ENCODE measurements at places on chromosomes 12 and 14. TPM values are rescaled to one million over a fixed set of nuclear protein-coding genes. Genes with fewer than 3 reads are reported as not detected.

DNA sequence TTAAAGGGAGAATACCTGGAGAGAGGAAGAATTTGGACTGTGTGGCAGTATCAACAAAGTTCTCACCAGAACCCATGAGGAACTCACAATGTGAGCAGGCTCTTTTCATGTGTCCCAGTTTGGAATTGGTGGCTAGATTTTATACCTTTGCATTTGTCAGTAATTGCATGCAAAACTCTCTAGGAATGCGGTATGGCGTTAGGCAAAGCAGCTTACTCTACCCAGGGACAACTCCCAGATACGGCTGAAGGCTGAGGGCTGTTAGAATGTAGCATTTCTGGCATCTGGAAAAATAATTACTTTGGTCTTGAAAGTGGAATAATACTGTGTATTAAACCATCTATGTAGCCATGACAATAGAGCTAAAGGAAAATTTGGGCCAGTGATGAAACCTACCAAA, 635.5 kb downstream of the SLC16A7 start:
- no peaks in the 10 kb centered on the region for H3K27me3 ChIP-seq
- no peaks in the 10 kb centered on the region for H3K4me1 ChIP-seq

- no peak overlapping the region for H3K4me3 ChIP-seq
- no peak overlapping the region for H3K27ac ChIP-seq
- DNase-seq, result no peak
- H3K27me3 ChIP-seq, result peaks cover 6% of the 10 kb centered on the region
Measured at GRCh38 chr12:56989861-56990610, 16.3 kb downstream of the ZBTB39 start.

- no peaks in the 10 kb centered on the region for H3K27me3 ChIP-seq
- no peak for DNase-seq
- peak overlapping the region; percentile 92 for H3K27ac ChIP-seq
- peaks cover 15% of the 10 kb centered on the region for H3K36me3 ChIP-seq
Measured at GRCh38 chr14:22598896-22599244, 770 bp downstream of the ABHD4 start.

- no peak for DNase-seq
- H3K4me3 ChIP-seq, result no peak overlapping the region
- H3K36me3 ChIP-seq, result peaks cover 8% of the 10 kb centered on the region
- peaks cover 5% of the 10 kb centered on the region for H3K4me1 ChIP-seq
- no peaks in the 10 kb centered on the region for H3K27me3 ChIP-seq
- H3K27ac ChIP-seq, result no peak overlapping the region
Measured at GRCh38 chr12:103241184-103241583, 254.6 kb downstream of the C12orf42 start.

DNA sequence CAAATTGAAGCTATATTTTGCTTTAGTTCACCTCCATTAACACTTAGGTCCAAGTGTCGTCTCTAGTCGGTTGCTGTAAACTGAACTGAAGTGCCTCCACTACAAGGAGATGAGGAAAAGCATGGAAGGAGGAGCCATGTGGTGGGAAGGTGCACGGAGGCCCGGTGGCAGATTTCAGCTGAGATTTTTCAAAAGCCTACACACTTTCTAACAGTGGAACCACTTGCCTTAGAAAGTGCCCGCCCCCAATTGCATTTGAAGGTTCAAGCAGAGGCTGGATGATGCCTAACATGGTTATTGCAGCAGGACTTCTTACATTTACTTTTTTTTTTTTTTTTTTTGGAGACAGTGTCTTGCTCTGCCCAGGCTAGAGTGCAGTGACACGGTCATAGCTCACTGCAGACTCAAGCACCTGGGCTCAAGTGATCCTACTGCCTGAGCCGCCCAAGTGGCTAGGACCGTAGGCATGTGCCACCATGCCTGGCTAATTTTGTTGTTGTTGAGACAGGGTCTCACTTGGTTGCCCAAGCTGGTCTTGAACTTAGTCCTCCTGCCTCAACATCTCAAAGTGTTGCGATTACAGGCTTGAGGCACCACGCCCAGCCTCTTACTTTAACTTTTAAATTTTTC, 27.6 kb downstream of the EML1 start:
- no peaks in the 10 kb centered on the region for H3K4me1 ChIP-seq
- H3K36me3 ChIP-seq, result no peaks in the 10 kb centered on the region
- DNase-seq, result no peak
- H3K27me3 ChIP-seq, result peaks cover 62% of the 10 kb centered on the region
- H3K27ac ChIP-seq, result no peak overlapping the region

KRT2 gene
- not detected for polyA plus RNA-seq

DNA sequence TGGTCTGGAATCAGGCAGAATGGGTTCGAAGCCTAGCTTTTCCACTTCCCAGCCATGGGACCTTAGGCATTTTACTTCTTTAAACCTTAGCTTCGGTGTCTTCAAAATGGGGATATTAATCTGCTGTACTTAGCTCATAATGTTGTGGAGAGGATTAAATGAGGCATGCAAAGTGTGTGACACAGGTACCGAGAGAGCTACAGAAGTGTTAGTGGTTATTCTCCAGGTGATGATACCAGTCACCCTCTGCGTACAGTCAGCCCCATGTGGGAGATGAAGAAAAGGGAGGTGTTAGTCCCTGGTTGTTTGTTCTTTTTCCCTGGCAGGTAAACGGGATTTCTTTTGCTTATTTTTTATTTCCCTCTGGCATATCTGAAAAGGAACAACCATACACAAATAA, 212.1 kb downstream of the PHLDA1 start:
- H3K27me3 ChIP-seq, result peaks cover 9% of the 10 kb centered on the region
- no peaks in the 10 kb centered on the region for H3K36me3 ChIP-seq
- H3K4me3 ChIP-seq, result no peak overlapping the region
- H3K4me1 ChIP-seq, result peaks cover 6% of the 10 kb centered on the region
- no peak overlapping the region for H3K27ac ChIP-seq
- no peak for DNase-seq

ATL1 gene
- 5.8 TPM for polyA plus RNA-seq

RDH5 gene
- 0.61 TPM for polyA plus RNA-seq

DNA sequence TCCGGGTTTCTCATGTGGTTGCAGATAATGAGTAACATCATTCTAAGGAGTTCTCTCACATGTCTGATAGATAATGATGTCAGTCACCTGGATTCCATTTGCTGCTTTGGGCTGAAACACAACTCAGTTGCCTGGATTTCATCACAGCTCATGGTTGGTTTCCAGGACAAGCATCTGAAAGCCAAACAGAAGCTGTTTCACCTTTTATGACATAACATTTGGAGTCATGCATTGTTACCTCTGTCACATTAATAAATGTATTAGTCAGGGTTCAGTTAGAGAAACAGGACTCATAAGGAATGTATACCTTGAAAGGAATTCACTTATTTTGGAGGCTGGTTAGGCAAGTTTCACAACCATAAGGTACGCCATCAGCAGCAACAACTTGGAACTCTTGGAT, 251.9 kb upstream of the ATXN7L3B start:
- H3K4me3 ChIP-seq, result no peak overlapping the region
- H3K27me3 ChIP-seq, result no peaks in the 10 kb centered on the region
- no peak for DNase-seq
- H3K36me3 ChIP-seq, result no peaks in the 10 kb centered on the region

DNA sequence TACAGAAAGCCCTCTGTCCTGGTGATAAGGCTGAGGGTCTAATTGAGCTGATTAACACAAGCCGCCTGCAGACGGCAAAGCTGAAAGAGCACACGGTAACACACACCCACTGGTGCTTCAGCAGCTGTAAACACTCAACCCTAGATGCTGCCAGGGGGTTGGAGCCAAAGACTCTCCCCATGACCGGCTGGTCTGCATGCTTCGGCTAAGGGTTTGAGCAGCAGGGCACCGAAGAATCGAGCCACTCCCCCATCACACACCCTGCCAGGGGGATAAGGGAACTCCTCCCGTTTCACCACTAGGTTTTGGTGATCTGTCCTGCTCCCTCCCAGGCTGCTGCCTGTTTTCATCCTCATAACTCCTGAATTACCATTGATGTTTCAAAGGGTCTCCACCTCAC, 141.0 kb upstream of the OVCH1 start:
- DNase-seq, result no peak
- no peak overlapping the region for H3K27ac ChIP-seq
- no peaks in the 10 kb centered on the region for H3K27me3 ChIP-seq
- H3K36me3 ChIP-seq, result no peaks in the 10 kb centered on the region
- no peaks in the 10 kb centered on the region for H3K4me1 ChIP-seq

DNA sequence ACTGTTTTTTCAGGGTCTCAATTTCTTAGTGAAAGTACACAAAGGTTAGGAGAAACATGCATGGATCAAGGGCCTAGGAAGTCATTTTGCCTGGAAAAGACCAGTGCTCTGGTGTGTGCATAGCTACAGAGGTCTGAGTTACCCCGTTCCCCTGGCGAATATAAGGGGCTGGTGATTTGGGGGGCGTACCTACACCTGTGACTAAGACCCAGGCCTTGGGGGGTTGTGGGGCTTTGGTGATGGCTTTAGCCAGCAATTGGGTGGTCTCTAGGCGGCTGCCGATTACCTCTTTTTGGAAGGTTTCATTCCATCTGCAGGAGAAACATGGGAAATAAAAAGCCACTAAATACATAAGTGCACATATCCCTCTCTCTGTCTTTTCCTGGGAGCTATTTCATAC, 1.1 kb downstream of the SDR39U1 start:
- H3K4me3 ChIP-seq, result peak overlapping the region; percentile 96
- no peak for DNase-seq
- H3K4me1 ChIP-seq, result peaks cover 44% of the 10 kb centered on the region
- peaks cover 3% of the 10 kb centered on the region for H3K27me3 ChIP-seq
- H3K36me3 ChIP-seq, result peaks cover 4% of the 10 kb centered on the region
- H3K27ac ChIP-seq, result peak overlapping the region; percentile 97

GRCh38 chr14:70601162-70601561, 707 bp upstream of the MED6 start:
- H3K27me3 ChIP-seq, result no peaks in the 10 kb centered on the region
- peak overlapping the region; percentile 60 for H3K27ac ChIP-seq
- no peaks in the 10 kb centered on the region for H3K36me3 ChIP-seq
- H3K4me1 ChIP-seq, result peaks cover 42% of the 10 kb centered on the region
- H3K4me3 ChIP-seq, result peak overlapping the region; percentile 93

- no peak overlapping the region for H3K27ac ChIP-seq
- H3K36me3 ChIP-seq, result no peaks in the 10 kb centered on the region
- no peaks in the 10 kb centered on the region for H3K27me3 ChIP-seq
- H3K4me1 ChIP-seq, result no peaks in the 10 kb centered on the region
Measured at GRCh38 chr14:101228949-101229541, 325.5 kb upstream of the RTL1 start.

AQP5 gene
- polyA plus RNA-seq, result not detected

DNA sequence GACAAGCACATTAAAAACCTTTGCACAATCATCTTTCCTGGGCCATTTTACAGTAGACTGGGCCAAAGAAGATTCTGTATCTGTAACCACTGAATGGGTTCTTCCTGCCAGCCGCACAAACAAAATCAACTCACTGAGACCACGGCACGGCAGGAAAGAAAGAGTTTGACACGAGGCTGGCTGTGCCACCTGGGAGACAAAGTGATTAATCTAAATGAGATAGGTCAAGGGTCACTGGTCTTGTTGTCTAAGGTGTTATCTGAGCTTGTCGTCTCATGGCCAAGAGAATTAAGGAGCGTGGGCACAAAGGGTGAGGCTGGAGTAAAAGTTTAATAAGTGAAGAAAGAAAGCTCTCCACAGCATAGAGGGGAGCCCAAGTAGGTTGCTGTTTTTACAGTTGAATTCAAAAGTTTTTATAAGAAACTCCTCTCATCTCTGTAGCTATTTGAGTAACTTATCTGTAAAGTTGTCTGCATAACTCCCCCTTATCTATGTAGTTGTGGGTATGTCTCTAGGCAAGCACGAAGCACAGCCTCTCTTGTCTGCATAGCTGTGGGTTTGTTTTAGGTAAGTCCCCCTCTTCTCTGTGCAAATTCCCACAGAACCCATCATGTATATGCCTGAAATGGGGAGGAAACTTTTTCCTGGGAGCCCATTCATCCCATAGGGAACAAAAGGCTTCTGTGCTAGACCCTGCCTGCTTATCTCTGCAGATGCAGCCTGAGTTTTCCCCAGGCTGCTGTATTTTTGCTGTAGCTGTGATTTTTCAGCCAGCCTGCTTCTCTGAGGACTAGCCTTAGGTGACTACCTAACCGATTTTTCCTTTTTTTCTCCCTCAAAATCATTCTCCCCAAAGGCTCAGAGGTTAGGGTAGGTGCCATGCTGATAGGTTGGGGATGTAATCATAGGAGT, 1314.6 kb upstream of the TMEM132C start:
- no peak overlapping the region for H3K27ac ChIP-seq
- DNase-seq, result no peak
- H3K27me3 ChIP-seq, result no peaks in the 10 kb centered on the region
- no peak overlapping the region for H3K4me3 ChIP-seq

- no peak for DNase-seq
- H3K27me3 ChIP-seq, result no peaks in the 10 kb centered on the region
- H3K27ac ChIP-seq, result no peak overlapping the region
- H3K4me1 ChIP-seq, result no peaks in the 10 kb centered on the region
- H3K36me3 ChIP-seq, result no peaks in the 10 kb centered on the region
Measured at GRCh38 chr14:39773387-39774126, 341.3 kb upstream of the FBXO33 start.

AKAP6 gene
- 5.9 TPM for polyA plus RNA-seq

METAP2 gene
- 40.3 TPM for polyA plus RNA-seq

DNA sequence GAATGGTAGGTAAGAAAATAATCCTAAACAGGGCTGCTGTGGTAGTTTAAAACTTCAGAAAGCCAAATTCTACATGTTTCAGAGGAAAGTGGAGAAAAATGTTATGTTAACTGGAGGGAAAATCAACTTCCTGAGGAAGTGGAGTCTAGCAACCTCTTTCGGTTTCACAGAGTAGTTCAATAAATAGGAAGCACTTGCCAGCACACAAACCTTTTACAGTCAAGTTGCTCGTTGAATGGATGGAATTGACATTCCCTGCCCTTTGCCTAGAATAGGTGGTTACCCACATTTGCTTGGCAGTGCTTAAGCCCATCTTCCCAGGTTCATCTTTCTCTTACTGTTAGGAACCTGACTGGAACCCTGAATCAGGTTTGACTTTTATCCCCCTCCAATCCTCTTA, 15.9 kb downstream of the ANKRD13A start:
- peaks cover 34% of the 10 kb centered on the region for H3K4me1 ChIP-seq
- DNase-seq, result peak; percentile 58
- peaks cover 18% of the 10 kb centered on the region for H3K36me3 ChIP-seq
- no peaks in the 10 kb centered on the region for H3K27me3 ChIP-seq

All from naive B cell (primary cell).